Stimulated activated CD4-positive, alpha-beta T cell treated with anti-CD3 and anti-CD28 coated beads, Interleukin-1b, Interleukin-23, amount 100 ng/mL, for 48 hours (primary cell): ENCODE measurements at places on chromosomes 5 and 9.
A peak's percentile ranks its signal among the peaks of the same experiment; 100 is the strongest.

DNA sequence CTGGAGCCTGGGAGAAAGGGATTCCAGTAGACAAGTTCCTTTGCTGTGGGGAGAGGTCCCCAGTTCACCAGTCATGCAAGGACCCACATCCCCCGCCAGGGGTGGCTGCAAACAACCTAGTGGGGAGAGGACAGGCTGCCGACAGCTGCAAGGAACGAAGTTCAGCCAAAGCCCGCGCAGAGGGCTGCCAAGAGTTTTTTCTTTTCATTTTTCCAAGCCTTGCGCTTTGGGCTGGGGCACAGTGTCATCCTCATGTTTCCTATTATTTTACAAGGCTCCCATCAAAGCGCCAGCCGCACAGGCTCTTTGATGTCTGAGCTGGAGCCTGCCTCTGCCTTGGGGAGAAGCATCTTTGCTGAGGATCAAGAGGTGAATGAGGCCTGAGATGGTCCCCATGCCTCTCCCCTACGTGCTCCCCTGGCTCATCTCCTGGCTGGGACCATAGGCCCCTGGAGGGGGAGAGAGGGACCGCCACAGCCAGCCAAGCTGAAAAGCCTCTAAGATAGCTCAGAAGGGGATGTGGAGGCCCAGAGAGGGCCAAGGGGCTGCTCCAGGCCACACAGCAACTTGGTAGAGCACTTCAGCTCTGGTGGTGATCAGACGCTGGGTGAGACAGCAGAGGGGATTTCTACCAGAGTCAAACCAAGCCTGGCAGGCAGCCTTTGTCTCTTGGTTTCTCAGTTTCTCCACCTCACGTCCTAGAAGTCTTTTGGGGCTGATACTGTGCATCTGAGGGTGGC lies 50.4 kb upstream of the SYNPO start:
- DNase-seq: no peak

DNA sequence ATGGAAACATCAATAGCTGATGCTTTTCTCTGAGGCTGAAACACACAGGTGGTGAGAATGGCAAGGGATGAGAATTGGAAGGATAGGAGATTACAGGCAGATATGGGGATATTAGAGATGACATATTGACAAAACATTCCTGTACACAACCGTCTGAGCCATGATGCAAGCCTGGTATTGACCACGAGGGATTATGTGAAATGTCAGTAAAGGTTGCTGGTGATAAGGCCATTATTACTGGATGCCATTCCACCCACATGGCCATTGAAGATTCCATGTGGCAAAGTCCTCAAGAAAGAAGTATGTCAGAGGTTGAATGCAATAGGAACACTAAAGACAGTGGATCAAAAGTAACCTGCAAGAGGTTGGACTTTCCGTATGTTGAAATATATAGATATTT lies 15.7 kb downstream of the GRAMD2B start:
- no peak for DNase-seq

GRCh38 chr5:123209502-123210027 lies 120.5 kb downstream of the PRDM6 start:
- DNase-seq: no peak

GRCh38 chr5:40790947-40791593 lies 7.1 kb downstream of the PRKAA1 start:
- no peak for DNase-seq

- no peak for DNase-seq
These were observed 52.6 kb upstream of the SH3PXD2B start for GRCh38 chr5:172506921-172507320.

DNA sequence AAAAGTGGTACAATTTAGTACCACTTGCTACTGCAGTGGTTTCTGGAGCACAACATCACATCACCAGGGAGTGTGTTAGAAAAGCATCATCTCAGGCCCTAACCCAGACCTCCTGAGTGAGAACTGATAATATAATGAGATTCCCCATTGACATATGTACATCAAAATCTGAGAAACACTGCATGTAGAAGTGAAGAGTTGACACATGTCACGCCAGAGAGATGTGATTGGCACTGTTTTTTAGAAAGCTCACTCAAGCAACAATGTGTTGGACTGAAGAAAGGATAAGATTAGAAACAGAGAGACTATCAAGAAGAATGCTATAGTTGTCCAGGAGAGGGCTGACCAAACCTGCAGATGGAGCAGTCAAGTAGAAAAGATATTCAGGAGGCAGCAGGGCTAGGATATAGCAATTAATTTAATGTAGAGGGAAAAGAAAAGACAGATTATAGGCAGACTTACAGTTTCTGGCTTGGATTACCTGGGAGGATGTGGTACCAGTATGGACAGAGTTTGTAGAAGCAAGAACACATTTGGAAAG lies 324.4 kb upstream of the ADAMTSL1 start:
- DNase-seq: no peak

DNA sequence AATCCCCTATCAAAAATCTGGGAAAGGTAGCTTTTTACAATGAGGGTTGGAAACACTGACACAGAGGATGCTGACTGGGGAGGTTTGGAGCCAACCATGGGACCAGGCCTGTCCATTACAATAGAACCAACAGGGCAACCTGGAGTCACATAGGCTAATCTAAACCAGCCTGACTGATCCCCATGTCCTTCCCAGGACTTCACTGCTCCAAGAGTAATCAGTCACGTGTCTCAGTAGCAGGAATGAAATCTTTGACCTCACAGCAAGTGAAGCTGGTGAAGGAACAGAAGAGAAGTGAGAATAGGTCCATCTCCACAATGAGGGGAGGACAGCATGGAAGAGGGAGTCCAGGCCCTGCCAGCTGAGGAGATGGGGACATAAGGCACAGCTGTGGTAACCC lies 16.0 kb upstream of the GLRX start:
- no peak for DNase-seq

DNA sequence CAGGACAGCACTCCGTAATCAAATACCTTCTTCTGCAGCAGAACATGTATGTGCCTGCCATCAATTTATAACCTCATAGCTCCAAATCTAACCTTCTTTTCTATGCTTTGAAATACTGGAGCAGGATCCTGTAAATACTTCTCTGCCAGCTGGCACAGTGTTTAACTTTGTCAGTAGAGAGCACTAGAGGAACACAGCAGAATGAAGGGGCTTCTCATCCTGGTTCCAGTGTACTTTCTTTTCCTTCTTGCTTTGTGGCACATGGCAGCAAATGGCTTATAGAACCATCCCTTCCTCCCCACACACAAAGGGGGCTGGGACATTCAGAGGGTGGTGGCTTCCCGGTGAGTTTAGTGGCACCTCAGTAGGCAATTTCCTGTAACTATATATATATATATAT lies 3.8 kb upstream of the FBXW11 start:
- DNase-seq: no peak

DNA sequence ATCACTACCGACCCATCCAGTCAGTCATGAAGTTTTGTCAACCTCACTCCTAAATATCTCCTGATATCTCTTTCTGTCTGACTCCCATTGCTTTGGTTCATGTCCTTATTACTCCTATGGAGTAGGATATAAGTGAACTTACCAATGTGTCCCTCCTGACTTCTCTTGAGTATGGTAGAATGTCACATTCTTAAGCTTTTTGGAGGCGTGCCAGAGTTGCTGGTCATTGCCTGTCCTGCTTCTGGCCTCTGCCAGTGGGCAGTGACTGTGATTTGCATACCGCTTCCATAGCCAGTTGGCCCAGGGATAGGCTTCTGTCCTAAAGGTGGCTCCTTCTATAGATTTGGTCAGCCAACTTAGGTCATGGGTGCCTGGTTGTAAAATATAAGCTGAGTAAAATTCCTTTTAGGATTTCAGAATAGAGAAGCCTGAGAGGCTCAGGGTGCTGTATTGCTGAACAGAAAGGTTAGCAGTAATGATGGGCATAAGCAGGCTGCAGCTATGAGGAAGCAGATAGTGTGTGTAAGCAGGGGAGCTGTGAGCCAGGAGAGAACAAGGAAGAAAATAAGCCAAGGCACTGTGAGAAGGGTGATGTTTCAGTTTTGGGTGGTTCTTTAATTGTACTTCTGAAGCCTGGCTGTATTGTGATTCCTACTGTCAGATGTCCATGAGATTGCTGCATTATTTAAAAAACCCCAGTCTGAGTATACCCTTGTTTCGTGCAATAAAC lies 16.1 kb upstream of the MARCHF3 start:
- no peak for DNase-seq

- DNase-seq: no peak
These were observed 47.2 kb upstream of the DAB2IP start for GRCh38 chr9:121604242-121604641.

DNA sequence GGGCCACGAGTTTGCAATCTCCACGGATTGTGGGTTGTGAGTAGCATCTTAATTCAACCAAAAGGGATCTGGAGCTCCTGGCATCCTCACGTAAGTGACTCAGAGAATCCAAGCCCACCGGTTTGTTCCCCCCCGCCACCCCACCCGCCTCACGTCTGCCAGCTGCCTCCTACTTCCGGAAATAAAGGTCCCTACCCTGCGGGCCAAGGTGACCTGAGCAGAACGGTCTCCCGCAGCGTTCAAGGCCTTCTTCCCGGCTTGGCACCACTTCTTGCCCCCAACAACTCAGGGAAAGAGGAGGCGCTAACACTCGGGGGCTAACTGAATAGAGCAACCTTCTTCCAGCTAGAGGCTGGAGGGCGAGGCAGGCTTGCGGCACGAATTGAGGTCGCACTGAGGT lies 8.8 kb upstream of the GPRIN1 start:
- no peak for DNase-seq

DNA sequence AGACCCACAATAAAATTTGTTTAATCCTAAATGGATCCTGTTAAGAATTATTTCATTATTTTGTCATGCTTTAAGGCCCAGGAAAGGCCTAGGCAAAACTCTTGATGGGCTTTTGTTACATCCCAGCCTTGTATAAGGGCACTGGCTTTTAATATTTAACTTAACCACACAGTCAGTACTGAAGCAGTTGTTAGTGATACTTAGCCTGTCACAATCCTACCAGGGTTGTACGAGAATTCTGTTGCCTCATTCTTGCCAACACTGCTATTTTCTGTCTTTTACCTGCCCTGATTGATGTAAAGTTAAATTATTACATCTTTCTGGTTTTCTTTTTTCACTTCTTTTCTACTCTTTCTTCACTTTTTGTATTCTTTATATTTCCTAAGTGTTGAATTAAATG lies 10.9 kb downstream of the ZNF169 start:
- no peak for DNase-seq

DNA sequence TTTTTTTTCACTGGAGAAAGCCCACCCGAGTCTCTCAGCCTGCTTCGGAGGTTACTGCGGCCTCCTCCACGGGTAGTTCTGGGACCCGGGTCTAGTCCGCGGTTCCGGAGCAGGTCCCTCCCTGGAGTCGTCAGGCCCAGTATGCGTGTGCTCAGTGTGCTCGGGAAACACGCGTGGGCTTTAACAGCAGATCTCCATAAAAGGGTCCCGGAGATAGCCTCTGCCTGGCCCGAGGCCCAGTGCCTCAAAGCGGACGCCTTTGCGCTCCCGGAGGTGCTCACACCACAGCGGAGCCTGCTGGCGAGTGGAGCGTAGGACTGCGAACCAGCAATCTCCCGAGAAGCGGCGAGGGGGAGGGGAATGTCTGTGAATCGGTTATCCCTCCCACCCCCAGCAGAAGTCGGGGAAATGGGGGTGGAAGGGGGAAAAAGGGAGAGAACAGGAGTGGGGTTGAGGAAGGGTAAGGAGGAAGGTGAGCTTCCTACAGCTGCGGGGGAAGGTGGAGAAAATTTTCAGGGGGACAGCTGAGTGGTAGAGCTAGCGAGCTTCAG lies 28.7 kb downstream of the CDKN2A start:
- DNase-seq: peak; percentile 51

DNA sequence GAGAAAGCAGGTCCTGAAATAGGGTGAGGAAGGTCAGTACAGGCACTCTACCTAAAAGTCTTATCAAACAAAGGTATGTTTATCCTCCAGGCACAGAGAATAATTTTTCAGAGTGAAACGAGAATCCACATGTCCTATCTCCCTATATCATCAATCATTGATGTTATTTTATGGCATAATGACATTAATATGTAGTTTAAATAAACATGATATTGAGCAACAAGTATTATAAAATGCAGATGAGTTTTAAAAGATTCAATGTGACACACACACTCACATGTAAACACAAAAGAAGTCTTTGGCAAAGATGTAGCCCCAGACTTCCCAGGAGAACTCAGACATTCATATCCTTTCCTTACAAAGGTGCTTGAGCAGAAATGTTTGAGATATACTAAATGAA lies 389.1 kb downstream of the ADGRV1 start:
- DNase-seq: no peak

DNA sequence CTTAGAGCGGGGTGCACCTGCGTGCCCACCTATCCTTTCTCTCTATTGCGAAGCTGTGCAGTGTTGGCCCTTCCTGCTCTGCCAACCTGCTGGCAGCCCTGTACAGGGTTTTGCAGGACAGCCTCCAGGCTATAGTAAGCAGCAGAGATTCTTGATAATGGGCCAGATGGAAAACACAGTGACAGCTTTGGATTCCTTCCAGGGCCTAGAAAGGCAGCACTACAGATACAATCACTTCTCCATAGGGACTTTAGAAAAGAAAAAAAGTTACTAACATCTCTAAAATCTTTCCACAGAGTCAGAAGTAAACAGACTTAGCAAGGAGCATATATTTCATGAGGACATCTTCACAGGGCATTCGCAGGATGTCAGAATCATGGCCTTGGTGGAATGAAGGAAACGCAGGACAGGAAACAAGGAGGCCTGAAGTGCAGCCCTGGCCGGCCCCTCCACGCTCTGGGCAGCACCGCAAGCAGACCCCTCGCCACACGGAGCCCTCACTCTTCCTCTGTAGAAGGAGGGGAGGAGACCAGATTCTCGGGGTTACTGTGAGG lies 172.1 kb upstream of the GAS1 start:
- DNase-seq: no peak

- DNase-seq: peak; percentile 62
These were observed 134.4 kb downstream of the AOPEP start for GRCh38 chr9:94860678-94861588.

- no peak for DNase-seq
These were observed 159.4 kb downstream of the GABRB2 start for GRCh38 chr5:161387121-161387520.

- no peak for DNase-seq
These were observed 247.6 kb upstream of the ACO1 start for GRCh38 chr9:32136700-32137339.

GRCh38 chr9:32722704-32723103 lies 60.6 kb upstream of the TMEM215 start:
- DNase-seq: no peak

DNA sequence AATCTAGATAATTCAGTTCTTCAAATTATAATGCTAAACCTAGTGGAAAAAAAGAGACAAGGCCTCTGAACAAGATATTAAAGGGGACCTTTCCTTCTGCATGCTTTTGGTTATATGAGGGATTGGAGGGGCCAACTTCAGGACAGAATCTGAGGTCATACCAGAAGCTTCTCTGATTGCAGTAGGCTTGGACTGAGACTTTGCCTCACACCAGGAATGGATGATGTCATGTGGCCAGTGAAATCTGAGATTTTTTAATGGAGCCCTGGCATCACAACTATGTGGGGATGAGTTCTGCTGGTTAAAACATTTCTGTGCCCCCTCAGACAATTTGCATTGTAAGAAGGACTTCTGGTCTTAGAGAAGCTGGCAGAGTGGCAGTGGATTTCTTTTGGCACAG lies 88.6 kb downstream of the ANGPTL2 start:
- DNase-seq: no peak
